Calu3 (cell line): ENCODE measurements at places on chromosomes 11 and 22. TPM values are rescaled to one million over a fixed set of nuclear protein-coding genes. Genes with fewer than 3 reads are reported as not detected.

- H3K4me3 ChIP-seq, result no peak overlapping the region
- H3K36me3 ChIP-seq, result no peaks in the 10 kb centered on the region
- no peaks in the 10 kb centered on the region for H3K4me1 ChIP-seq
Measured at GRCh38 chr22:35148381-35148780, 82.4 kb downstream of the ISX start.

- H3K4me1 ChIP-seq, result no peaks in the 10 kb centered on the region
- H3K36me3 ChIP-seq, result no peaks in the 10 kb centered on the region
- no peak within 1 kb of the TSS for H3K27ac ChIP-seq
- H3K4me3 ChIP-seq, result no peak within 1 kb of the TSS
- H3K27me3 ChIP-seq, result no peaks in the 10 kb centered on the region
Measured at GRCh38 chr11:5226732-5227310, at the start of gene HBB. TSS of gene HBB (minus strand) at chr11:5227071. CDS start at chr11:5227021, 50 bp downstream.

GRCh38 chr11:66885950-66886440 lies 29.1 kb downstream of the LRFN4 start:
- no peak overlapping the region for H3K4me3 ChIP-seq
- no peaks in the 10 kb centered on the region for H3K27me3 ChIP-seq
- H3K27ac ChIP-seq, result no peak overlapping the region
- no peaks in the 10 kb centered on the region for H3K36me3 ChIP-seq

DNA sequence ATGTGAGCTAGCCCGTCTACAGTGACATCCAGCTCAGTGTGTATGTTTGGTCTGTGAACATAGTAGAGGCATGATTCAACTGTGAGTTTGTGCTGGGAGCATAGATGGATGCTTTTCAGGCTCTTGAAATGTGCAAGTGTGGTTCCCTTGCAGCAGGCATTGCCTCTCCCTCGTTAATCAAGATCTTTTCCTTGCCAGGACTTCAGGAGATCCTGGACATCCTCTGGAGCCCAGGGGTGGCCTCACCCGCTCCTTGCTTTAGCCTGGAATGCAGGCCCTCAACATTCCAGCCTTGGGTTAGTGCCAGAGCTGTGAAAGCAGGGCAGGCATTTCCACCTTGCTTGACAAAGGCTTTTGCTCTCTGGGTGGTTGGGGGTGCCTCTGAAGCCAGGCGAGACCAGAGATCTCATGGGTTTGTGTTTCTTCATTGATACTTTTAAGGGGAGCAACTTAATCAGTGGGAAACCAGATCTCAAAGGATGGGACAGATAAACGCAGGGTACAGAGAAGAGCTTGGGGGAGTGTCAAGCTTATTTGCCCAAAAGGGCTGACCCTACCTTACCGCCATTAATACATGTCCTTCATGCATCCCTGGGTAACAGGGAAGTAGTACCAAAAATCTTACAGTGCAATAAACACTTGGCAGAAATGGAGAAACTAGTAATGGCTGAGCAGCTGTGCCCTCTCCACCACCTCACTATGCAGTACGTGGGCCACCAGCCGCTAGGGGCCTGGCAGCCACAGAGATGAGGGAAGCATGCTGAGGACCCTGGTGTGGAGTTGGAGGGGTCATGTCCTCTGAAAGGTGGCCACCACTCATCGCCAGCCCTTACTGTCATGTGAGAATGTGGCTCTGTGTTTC lies 72.1 kb downstream of the PTPRJ start:
- peaks cover 78% of the 10 kb centered on the region for H3K4me1 ChIP-seq
- H3K4me3 ChIP-seq, result peak overlapping the region; percentile 60
- H3K27me3 ChIP-seq, result no peaks in the 10 kb centered on the region
- H3K27ac ChIP-seq, result peak overlapping the region; percentile 97
- peak; percentile 85 for DNase-seq

GRCh38 chr11:114088836-114089235 lies 29.3 kb downstream of the ZBTB16 start:
- H3K4me1 ChIP-seq, result no peaks in the 10 kb centered on the region
- DNase-seq, result no peak
- no peaks in the 10 kb centered on the region for H3K36me3 ChIP-seq
- H3K4me3 ChIP-seq, result no peak overlapping the region
- H3K27ac ChIP-seq, result no peak overlapping the region

DNA sequence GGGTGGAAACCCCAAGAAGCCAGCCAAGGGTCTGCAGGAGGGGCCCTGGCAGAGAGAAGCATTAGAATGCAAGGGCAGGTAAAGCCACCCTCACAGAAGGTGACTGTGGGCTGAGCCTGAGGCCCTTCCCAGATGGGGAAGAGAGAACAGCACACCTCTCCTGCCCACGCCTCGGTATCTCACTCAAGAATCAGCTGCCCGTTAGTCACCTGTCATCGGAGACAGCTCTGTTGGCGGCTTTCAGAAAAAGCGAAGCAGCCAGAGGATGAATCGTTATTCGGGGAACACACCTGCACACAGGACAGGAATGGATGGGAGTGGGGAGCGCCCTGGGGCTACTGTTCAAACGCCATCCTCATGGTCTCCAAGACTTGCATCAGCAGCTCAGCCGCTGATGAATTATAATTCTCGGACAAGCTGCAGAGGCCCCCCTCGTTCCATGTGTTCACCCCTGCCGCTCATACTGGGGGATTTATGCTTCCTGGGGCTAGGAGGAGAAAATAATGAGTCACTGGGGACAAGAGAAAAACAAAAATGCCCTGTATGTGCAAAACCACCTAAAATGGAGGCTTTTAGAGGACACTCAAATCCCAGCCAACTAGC lies 21.6 kb upstream of the TMA7B start:
- no peaks in the 10 kb centered on the region for H3K4me1 ChIP-seq
- no peak overlapping the region for H3K27ac ChIP-seq
- H3K36me3 ChIP-seq, result no peaks in the 10 kb centered on the region
- no peak overlapping the region for H3K4me3 ChIP-seq

- H3K27me3 ChIP-seq, result peaks cover 56% of the 10 kb centered on the region
- H3K27ac ChIP-seq, result no peak overlapping the region
- H3K36me3 ChIP-seq, result no peaks in the 10 kb centered on the region
- no peak overlapping the region for H3K4me3 ChIP-seq
- no peaks in the 10 kb centered on the region for H3K4me1 ChIP-seq
Measured at GRCh38 chr11:7498193-7498592, 12.9 kb downstream of the OLFML1 start.

Gene GAL3ST3
- not detected in 2 replicates for total RNA-seq

Gene RFPL1
- total RNA-seq, result not detected in 2 replicates

GRCh38 chr11:60377401-60378136 lies 763 bp upstream of the MS4A7 start:
- DNase-seq, result no peak
- H3K4me3 ChIP-seq, result no peak overlapping the region
- no peak overlapping the region for H3K27ac ChIP-seq
- peaks cover 31% of the 10 kb centered on the region for H3K27me3 ChIP-seq
- H3K36me3 ChIP-seq, result no peaks in the 10 kb centered on the region

DNA sequence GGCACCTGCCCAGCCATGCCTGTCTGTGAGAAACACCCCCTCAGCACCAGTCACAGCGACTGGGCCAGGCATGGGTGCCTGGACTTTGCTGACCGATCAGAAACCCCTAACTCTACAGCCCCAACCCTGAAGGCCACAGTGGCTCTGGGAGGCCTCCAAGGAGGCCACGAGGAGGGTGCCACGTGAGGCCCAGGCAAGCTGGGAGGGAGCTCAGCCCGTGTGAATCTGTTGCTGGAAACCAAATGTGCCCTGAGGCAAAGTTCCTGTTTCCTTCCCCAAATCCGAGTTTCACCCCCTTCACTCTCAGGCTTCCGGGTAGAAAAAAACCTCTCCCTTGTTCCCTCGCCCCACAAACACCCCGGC lies 1.3 kb downstream of the UNC93B1 start:
- no peaks in the 10 kb centered on the region for H3K27me3 ChIP-seq
- peak overlapping the region; percentile 77 for H3K4me3 ChIP-seq
- peaks cover 14% of the 10 kb centered on the region for H3K4me1 ChIP-seq
- no peak overlapping the region for H3K27ac ChIP-seq
- no peak for DNase-seq

GRCh38 chr11:34349882-34350281 lies 7.9 kb downstream of the ABTB2 start:
- peaks cover 14% of the 10 kb centered on the region for H3K36me3 ChIP-seq
- peak; percentile 58 for DNase-seq
- H3K4me1 ChIP-seq, result peaks cover 94% of the 10 kb centered on the region
- H3K27me3 ChIP-seq, result no peaks in the 10 kb centered on the region
- peak overlapping the region; percentile 50 for H3K27ac ChIP-seq
- H3K4me3 ChIP-seq, result peak overlapping the region; percentile 25

DNA sequence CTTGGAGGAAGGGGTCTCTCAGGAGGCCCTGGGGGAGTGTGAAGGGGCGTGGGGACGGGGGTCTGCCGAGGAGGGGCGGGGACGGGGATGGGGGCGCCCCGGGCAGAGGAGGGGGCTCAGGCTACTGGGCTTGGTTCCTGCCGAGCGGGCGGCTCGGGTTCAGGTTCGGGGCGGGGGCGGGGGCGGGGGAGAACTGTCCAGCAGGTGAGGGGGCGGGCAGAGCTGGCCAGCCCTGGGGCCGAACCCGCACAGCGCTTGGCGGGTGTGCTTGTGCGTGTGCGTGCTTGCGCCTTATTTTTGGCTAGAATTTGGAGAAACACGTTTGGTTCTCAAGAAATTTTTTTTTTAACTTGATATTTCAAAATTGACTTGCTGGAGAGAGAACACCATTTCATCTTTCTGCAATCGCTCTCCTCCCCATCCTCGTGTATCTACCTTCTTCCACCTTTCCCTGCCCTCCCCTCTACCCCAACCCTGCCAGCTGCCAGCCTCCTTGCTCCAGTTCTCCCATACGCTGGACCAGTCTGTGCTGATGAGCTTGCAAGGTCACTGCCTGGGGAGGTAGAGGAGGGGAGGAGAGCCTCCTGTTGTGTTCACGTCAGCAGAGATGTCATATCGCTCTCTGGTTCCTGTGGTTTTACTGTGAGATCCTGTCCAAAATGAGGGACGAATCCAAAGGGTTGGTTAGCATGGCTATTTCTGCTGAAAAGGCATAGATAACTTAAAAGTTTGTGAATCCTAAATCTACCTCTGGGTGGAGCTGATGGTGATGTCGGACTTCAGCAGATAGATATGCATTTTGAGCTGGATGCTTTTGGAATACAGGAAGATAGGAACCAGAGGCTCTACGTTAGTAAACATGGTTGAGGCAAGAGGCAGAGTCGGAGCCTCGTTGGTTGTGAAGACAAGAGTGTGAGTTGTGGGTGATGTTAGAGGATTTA lies 668 bp downstream of the MADD start:
- no peaks in the 10 kb centered on the region for H3K27me3 ChIP-seq
- H3K4me1 ChIP-seq, result peaks cover 33% of the 10 kb centered on the region
- no peak for DNase-seq
- peak overlapping the region; percentile 59 for H3K4me3 ChIP-seq

Gene C1QTNF5
- not detected in 2 replicates for total RNA-seq

Gene MMP8
- not detected in 2 replicates for total RNA-seq

- no peaks in the 10 kb centered on the region for H3K36me3 ChIP-seq
- H3K27ac ChIP-seq, result no peak overlapping the region
- H3K27me3 ChIP-seq, result no peaks in the 10 kb centered on the region
- no peak overlapping the region for H3K4me3 ChIP-seq
- no peaks in the 10 kb centered on the region for H3K4me1 ChIP-seq
Measured at GRCh38 chr11:84958295-84958694, 668.8 kb downstream of the DLG2 start.

Gene OR4D5
- total RNA-seq, result not detected in 2 replicates

DNA sequence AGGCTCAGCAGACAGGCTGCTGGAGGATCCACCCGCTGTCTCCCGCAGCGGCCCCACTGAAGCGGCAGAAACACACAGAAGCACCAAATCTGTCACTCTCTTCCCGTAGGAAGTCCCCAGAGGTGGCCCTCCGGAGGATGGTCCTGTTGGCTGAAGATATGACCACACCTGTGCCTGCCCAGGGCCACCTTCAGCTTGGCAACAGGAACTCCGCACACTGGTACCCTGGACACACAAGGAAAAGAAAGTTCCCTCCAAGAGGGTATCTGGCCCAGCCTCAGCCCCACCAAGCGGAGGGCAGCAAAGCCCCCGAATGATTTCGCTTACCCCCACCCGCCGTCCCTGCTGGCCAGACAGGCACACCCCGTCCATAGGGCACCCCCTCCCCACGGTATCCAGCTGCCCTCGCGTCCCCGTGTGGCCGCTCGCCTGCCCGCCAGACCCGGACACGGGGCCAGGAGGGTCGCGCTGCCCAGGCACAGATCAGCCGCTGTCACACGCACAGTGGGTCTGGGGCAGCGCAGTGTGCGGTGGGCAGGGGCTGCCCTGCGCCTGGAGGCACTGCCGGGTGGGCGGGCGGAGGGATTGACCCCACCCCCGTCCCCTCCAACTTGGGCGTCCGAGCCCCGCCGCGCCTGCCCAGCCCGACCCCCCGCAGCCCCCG lies 7.0 kb downstream of the RASSF7 start:
- no peaks in the 10 kb centered on the region for H3K4me1 ChIP-seq
- DNase-seq, result no peak
- no peaks in the 10 kb centered on the region for H3K27me3 ChIP-seq
- H3K4me3 ChIP-seq, result peak overlapping the region; percentile 71
- H3K27ac ChIP-seq, result peak overlapping the region; percentile 34
- peaks cover 49% of the 10 kb centered on the region for H3K36me3 ChIP-seq

DNA sequence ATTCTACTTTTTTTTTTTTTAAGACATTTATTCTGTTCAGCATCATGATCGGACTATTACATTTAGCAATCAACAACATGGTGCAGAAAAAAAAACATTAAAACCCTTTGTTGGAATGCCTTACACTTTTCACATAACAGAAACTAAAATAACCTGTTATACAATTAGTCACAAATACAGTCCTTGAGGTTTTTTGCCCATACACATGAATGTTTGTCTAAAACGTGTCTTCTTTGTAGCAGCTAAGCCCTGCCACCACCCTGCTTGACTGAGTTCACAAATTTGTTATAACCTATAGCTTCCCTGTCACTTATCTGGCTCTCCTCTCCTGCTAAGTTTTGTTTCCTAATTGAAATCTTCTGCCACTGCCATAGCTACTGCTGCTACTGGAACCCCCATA lies 75.4 kb upstream of the ARHGAP20 start:
- no peak overlapping the region for H3K27ac ChIP-seq
- H3K27me3 ChIP-seq, result peaks cover 14% of the 10 kb centered on the region
- no peaks in the 10 kb centered on the region for H3K4me1 ChIP-seq
- no peaks in the 10 kb centered on the region for H3K36me3 ChIP-seq
- H3K4me3 ChIP-seq, result no peak overlapping the region

DNA sequence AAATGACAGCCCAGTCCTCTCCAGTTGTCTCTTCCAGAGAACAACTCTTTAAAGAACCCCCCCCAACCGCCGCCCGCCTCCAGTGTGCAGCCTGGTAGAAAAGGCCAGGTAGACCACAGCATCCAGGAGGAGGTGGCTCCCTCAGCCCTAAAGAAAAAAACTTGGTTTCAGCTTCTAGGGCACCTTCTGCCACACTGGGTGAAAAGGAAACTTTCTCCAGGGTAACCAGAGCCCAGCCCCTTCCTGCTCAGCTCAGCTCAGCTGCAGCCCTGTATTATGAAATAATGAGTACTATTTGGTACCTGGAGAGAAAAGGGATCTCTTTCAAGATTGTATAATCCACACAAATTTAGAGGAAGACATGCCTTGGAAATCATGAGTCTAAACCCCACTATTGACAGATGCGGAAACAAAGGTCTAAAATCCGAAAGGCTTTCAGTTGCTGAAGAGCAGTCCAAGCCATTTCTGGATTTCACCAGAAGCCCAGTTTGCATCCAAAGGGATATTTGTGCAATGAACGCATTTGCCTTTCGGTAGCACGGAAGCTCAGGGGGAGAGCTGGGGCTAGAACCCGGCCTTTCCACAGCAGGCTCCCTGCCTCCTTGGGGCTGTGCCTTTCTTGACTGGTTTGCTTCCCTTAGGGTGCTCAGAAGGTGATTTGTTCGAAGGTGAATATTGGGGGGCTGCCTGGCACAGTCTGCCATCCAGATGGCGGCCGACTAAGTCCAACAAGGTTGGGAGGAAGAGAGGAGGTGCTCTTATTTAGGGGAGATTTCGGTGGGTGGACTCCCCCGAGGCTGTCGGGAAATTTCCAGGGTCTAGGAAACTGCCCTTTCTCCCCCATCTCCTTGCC lies 3.3 kb downstream of the FXYD6 start:
- no peak for DNase-seq
- H3K36me3 ChIP-seq, result peaks cover 7% of the 10 kb centered on the region
- no peak overlapping the region for H3K27ac ChIP-seq
